Jurkat, Clone E6-1 (cell line): ENCODE measurements at places on chromosomes 2 and 18.

GRCh38 chr2:155733091-155733853, 599.2 kb downstream of the NR4A2 start:
- no peak for DNase-seq

DNA sequence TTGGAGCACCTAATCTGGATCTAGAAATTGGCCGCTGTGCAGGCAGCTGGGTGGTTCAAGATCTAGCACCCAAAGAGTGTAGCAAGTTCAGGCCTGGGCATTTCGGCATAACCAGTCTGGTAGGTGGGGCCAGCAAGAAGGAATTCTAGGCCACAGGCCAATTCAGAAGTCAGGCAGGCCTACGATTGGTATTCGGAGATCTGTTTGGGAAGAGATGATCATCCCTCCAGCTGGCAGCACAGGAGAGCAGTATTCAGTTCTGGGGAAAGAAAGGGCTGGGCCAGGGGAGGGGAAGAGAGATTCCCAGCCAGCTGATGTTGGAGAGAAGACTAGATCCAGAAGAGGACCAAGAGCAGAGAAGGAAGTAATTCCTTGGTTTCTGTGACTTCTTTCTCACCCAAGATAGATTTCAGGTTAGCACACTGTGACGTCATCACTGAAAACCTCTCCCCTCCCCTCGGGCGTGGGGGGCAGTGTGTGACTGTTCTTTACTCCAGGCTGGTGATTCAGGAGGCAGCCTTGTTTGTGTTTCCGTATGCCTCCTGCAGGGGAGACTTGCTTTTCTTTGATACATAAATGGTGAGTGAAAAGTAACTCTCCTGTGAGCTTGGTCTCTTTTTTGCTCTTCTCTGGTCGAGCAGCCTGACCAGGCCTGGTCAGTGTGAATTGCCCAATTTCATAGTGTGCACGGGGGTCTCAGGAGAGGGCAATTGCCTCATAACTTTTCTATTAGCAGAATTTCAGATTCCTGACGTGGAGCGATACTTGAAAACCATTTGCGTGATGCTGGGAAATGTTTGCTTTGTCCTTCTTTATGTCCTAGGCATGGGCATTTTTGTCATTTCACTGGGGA, 61.1 kb downstream of the MEIS1 start:
- DNase-seq: peak; percentile 5

- DNase-seq: no peak
These were observed 389.6 kb downstream of the TGIF1 start for GRCh38 chr18:3839581-3839981.

DNA sequence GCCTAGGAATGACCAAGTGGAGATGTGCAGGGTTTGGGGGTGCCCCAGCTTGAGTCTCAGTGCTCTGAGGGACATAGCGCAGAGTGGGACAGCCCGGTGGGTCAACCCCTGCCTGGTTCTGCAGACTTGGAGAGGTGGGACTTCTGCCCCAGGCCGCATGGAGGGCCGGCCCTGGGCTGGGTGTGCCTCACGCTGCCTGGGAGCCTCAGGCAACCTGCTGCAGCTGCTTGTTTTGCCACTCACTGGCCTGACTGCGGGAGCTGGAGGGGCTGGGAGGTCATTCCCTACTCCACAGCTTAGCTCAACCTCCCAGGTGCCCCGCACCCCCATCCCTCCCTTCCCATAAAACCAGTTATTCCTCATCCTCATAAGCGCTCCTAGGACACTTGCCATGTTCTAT, 33.1 kb downstream of the ODC1 start:
- DNase-seq: no peak

- DNase-seq: no peak
These were observed 5.9 kb upstream of the ELAC1 start for GRCh38 chr18:50961974-50962373.

- DNase-seq: peak; percentile 21
These were observed 91.9 kb upstream of the FOSL2 start for GRCh38 chr2:28300485-28301341.

- DNase-seq: no peak
These were observed 27.9 kb downstream of the RMND5A start for GRCh38 chr2:86747711-86748639.

DNA sequence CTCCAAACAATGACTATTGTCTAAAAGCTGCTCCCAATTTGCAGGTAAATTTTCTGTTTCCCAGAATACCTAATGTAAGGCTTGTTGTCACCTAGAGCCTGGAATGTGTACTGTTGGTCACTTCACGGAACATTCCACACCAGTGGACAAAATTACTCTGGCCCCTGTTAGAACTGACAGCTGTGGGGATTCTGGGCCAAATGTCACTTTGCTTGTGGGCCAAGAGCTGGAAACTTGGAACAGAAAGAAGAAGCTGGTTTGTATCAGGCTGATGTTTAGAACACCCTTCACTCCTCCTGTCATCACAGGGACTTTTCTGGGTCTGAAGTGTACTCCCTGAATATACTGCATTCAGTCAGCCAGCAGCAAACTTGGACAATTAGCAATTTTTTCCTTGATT, 495.6 kb upstream of the SYT4 start:
- DNase-seq: no peak

- peak; percentile 38 for DNase-seq
These were observed 43.1 kb downstream of the MAP3K19 start for GRCh38 chr2:135004005-135004746.

DNA sequence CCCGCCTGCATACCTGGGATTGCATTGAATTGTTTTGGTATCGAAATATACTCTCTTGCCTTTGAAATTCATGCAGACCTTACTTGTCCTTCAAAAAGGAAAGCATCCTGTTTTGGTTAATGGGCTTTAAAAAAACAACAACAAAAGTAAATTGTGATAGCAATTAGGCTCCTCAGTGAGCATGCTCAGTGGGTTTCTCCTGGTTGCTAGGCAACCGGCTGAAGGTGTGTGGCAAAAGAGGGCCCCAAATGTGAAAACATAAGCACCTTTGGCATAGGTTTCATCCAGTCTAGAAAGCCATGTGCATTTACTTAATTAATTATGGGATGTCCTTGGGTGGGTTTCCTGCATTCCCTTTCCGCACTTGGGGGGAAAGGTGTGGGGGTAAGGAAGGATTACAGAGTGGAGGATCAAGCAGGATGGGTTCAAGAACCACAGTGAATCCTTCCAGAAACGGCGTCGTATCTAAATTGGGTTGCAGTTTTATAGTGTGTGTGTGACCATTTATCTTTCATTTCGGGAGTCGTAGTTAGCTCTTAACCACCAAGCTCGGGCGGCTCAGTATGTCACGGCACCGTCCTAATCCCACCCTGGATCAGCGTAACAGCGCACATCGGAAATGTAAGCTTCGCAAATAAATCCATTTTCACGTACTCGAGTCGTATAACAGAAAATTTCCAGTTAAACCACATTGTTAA, 274.9 kb upstream of the TCF4 start:
- no peak for DNase-seq
